Kasumi-1 (cell line): ENCODE measurements at places on chromosomes 11 and 22.

- no peak for DNase-seq
Observed at GRCh38 chr11:113159988-113160807, 154.2 kb upstream of the TTC12 start.

DNA sequence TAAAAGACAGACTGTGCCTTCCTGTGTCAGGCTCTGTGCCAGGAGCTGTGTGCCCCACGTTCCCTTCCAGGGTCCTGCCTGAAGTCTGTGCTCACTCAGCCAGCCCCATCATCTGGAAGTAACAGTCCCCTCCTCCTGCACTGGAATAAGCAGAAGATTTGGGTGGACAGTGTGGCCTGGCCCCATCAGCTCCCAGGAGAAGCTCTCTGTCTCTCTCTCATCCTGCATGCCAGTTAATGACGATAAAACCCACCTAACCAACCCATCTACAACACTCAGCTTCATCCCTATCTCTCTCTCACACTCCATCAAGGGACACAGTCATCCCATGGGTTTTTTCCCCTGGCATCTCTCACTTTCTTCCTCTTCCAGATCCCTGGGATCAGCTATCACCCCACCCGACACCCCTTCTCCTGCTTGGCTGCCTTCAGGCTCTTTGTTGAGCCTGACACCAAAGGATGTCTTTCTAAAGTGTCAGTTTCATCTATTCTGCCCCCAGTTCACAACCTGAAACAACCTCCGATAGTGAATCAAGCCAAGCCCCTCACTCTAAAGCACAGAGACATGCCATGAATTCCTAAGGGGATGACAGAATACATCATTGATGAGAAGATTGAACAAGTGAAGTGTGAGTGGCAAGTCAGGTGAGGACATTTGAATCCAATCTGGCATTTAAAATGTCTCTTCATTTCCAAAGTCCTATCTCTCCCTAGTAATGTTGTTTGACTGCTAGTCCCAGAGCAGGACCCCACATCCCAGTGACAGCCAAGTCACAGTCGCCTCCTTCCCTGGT lies 91.4 kb upstream of the TOP3B start:
- DNase-seq: no peak

DNA sequence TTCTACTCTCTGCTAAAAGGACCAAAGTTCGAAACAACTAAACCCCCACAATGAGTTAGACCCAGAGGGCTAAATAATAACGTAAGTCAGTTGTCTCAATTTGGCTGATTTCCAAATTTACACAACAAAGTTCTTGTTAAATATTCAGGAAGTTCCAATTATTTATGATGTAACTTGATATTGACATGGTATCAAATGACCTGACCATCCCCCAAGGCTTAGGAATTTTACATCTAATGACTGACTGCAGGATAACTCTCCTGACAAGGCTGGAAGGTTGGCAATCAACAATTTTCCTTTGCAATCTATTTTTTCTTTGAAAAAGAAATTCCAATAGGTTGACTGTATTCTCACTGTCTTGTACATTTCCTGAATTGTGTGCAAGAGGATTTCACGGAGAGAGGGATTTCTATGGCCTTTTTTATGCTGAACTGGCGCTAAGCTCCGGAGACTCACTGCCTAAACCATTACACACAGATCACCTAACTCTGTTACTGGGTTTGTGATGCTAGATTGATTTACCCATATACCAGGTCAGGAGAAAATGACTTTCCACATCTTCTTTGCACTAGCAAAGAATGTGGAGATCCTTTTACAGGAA lies 9.6 kb upstream of the CDON start:
- DNase-seq: no peak

DNA sequence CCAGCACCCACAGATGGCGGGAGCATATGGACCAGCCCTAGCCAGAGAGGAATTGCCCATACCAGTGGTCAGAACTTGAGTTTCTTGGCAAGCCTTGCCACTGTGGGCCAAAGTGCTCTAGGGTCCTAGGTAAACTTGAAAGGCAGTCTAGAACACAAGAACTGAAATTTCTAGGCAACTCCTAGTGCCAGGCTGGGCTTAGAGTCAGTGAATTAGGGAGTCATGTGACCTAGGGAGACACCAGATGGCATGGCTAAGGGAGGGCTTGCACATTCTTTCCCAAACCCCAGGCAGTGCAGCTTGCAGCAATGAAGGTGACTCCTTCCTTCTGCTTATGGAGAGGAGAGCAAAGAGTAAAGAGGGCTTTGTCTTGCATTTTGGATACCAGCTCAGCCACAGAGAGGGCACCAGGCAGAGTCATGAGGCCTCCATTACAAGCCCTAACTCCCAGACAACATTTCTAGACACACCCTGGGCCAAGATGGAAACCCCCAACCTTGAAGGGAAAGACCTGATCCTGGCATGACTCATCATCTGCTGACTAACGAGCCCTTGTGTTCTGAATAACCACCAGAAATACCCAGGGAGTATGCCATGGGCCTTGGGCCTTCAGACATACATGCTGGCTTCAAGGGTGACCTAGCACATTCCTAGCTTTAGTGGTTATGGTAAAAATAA lies 19.2 kb upstream of the OR56A3 start:
- DNase-seq: no peak

GRCh38 chr11:67523556-67524479 lies 572 bp upstream of the CABP2 start:
- DNase-seq: no peak

DNA sequence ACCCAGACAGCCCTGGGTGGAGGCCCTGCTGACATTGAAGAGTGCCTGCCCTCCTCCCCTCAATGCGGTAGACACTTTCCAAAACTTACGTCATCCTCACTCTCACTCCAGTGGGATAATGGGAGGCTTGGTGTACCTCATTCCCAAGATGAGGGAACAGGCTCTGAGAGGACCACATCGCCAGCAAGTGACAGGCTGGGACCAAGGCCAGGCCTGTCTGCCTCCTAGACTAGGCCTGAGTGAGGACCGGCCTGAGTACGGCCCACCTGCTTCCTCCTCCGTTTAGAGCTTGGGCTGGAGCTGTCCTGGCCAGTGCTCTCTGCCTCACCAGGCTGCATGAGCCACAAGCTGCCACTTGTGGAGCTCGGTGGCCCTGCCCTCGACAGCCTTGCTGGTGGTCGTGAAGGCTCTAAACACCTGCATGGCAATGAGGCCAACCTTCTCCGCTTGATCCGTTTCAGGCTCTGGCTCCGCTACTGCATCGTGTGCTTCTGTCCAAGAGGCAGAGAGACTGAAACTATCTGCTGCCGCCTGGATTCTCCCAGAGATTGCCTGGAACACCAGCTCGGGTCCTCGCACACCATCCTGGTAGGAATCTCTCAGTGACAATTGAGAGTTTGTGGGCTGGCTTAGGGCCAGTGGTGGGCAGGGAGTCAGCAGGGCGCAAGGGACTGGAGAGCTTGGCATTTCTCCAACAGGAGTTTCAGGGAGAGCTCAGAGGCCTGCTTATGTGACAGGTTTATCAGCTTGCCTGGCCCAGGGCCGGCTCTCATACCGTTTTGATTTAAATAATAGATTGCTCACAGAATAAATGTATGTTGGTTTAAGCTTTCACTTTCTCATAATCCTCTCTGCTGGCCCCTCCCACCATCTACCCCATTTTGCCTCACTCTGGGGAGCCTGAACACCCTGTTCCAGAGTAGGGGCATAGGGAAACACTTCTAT lies 9.4 kb downstream of the LRRC75B start:
- no peak for DNase-seq

GRCh38 chr11:2869134-2869526 lies 16.4 kb downstream of the CDKN1C start:
- no peak for DNase-seq
